NCI-H2081 (cell line): ENCODE measurements at places on chromosomes 6 and 20.

DNA sequence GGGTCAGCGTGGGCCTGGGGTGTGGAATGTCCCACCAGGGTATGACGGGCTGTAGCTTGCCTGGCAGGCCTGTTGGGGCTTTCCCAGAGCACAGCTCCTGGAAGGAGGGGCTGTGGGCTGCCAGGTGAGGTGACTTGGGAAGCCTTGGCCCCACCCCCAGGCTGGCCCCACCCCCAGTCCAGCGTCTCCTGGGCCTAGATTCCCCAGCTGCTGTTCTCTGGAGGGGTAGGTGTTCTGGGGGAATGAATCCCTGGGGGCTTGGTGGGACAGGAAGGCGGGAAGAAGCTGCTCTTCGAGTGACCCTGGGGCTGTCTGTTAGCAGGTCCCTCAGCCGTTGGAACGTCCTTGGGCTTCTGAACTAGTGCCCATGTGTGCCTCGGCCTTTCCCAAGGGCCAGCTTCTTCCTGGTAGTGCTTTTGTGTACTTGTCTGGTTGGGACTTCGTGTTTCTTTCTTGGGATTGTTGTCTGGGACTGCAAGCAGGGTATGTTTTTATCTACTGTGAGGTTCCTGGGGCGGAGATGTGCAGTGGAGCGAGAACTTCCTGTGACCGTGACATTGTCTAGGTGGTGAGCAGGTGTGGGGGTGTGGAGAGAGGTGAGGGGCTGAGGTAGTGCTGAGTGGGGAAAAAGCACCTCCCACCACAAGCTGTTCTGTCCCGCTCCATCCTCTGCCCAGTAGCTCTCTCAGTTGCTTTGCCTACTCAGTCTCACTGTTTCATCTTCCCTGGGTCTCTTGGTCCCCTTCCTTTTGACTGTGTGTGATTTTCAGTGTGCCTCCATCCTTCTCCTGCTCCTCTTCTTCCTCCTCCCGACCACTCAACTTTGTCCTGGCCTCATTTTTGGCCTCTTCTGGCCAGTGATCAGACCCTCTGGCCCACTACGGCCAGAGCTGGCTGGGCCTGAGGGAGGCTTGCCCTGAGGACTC is 1.3 kb upstream of the DDR1 start:
- peak; percentile 1 for DNase-seq

DNA sequence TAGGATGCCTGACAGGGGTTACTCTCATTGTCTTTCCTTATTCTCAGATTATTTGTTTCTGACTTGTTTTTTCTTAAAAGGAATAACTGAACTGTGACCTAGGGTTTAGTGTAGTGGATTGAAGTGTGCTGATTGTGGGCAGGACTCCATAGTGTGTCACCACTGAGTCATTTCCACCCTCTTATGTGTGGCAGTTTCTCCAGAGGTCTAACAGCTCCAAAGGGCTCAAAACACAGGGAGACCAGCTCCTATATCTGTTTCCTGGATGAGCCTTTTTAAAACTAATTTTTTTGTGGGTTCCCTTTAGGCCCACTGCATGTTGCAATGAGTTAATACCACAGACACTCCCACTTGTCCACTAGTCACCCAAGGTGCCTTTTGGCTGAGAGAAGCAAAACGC is 951.1 kb upstream of the ADGRB3 start:
- no peak for DNase-seq

DNA sequence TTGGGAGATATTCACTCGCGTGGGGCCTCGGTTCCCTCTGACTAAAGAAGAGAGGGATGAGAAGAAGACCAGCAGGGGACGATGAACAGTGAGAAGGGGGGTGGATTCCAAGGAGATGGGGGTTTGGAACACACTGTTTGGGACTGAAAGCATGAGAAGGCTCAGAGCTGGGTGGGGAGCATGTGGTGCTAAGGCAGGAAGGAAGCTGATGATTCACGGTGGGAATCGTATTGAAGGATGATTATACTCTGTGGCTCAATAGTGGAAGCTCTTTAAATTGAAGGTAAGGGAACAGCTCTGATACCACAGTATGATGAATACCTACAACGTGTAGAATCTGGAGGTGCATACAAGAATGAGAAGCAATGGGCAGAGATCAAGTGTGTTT is 117.5 kb upstream of the KCNK16 start:
- no peak for DNase-seq

DNA sequence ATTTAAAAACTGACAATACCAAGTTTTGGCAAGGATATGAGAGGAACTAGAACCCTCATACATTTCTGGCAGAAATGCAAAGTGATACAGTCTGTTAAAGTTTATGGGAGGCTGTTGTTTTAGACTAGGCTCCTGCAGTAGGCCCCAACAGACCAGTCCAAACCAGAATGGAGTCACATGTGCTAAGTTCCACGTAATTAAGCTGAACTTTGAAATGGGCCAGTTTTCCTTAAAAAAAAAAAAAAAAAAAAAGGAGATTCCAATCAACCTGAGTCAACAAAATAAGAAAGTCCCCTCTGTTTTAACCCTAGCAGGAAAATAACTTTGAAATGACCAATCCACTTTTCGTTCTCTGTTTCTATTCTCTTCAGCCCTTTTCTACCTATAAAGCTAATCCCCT is 26.5 kb downstream of the IL17F start:
- DNase-seq: no peak
